ENCODE measurements at places on chromosomes 4 and X.
A peak's percentile ranks its signal among the peaks of the same experiment; 100 is the strongest.

GRCh38 chr4:104941661-104942062, 205.0 kb upstream of the TET2 start:
- H3K4me3 ChIP-seq: no peak overlapping the region
- no peaks in the 10 kb centered on the region for H3K36me3 ChIP-seq
- no peak for DNase-seq

DNA sequence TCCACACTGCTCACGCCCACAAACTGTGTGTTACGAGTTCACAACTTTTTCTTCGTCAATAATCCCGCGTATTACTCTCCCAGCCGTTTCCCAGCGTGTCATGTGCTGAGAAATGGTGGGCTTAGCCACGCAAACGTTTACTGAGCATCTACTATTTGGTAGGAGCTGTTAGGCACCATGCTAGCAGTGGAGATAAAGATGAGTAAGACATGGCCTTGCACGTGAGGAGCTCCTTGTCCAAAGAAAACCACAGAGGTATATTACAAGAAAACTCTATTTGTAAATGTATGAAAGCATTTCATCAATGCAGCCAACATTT, 821 bp upstream of the TMEM128 start:
- peaks cover 16% of the 10 kb centered on the region for H3K36me3 ChIP-seq
- DNase-seq: no peak
- peak overlapping the region; percentile 96 for H3K4me3 ChIP-seq
- H3K27ac ChIP-seq: peak overlapping the region; percentile 98

DNA sequence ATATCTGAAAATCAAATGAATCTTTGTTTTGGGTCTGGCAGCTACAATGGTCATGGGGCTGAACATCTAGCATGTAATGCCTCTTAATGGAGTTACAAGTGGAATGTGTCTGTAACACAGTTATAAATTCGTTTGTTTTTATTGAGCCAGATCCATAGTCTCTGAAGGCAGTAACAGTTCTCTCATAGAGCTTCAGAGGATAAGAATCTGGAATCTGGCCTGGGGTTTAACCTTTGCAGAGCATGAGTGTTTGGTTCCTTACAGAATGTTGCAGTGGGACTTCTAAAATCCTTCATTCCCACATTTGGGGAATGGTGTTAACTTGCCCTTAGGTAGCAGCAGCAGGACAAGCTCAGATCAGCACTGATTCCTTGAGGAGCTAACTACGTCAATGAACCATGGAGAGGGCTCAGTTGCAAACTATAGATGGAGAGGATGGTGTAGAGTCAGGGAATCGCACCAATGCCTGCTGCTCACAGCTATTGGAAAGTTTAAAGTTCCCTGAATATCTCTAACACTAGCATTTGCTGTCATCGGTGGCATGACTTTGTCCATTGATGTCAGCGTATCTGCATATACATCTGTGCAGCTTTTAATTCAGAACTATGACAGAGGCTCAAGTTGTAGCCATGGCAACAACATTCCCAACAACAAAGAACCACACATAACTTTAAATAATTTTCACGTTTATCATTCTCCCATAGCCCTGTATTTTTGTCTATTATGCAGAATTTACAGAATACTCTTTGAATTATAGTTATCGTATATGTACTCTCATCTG, 72.2 kb downstream of the RASGEF1B start:
- H3K27ac ChIP-seq: no peak overlapping the region
- H3K36me3 ChIP-seq: no peaks in the 10 kb centered on the region
- H3K4me1 ChIP-seq: no peaks in the 10 kb centered on the region
- H3K4me3 ChIP-seq: no peak overlapping the region
- no peak for DNase-seq
- H3K27me3 ChIP-seq: peaks cover 10% of the 10 kb centered on the region

- H3K27ac ChIP-seq: no peak overlapping the region
- H3K36me3 ChIP-seq: no peaks in the 10 kb centered on the region
- no peak for DNase-seq
- H3K4me1 ChIP-seq: no peaks in the 10 kb centered on the region
- no peak overlapping the region for H3K4me3 ChIP-seq
These were observed 137.8 kb downstream of the MID1IP1 start for GRCh38 chrX:38939067-38939466.

DNA sequence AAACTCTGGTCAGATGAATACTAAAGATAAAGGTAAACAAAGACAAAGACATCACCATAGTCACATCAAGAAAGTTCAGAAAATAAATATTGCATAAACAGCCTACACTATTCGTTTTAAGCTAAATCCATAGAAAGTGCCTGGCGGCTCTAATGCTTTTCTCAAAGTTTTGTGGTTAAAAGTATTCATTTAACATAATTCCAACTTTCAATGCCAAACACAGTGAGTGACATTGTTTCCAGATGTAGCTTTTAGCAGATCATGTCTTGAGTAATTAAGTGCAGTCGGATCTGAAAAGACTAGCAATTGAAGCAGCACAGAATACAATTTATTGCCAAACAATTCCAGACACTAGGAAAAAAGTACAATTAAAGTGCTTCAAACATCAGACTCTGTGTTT, 287.1 kb upstream of the ADGRL3 start:
- H3K36me3 ChIP-seq: no peaks in the 10 kb centered on the region
- H3K4me3 ChIP-seq: no peak overlapping the region
- H3K27ac ChIP-seq: no peak overlapping the region

GRCh38 chr4:5474756-5475155, 233.6 kb downstream of the EVC2 start:
- H3K36me3 ChIP-seq: no peaks in the 10 kb centered on the region
- DNase-seq: no peak
- H3K4me1 ChIP-seq: no peaks in the 10 kb centered on the region
- H3K27me3 ChIP-seq: no peaks in the 10 kb centered on the region

DNA sequence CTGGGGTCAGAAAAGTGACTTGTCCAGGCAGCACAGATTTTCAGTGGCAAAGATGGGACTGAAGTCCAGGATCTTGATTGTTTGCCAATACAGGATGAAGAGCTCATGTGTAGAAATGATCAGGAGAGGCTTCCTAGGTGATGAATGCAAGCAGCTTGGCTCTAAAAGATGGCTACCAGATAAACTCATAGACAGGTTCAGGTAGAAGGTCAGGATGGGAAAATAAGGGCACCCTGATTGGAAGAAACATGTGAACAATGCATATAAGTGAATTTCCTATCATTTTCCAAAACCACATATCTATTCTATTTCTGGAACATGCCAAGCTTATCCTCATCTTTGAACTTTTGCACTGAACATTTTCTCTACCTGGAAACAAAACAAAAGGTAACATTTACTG, 87.7 kb downstream of the FAM13A start:
- no peak overlapping the region for H3K4me3 ChIP-seq
- no peak overlapping the region for H3K27ac ChIP-seq
- DNase-seq: no peak
- H3K36me3 ChIP-seq: no peaks in the 10 kb centered on the region

DNA sequence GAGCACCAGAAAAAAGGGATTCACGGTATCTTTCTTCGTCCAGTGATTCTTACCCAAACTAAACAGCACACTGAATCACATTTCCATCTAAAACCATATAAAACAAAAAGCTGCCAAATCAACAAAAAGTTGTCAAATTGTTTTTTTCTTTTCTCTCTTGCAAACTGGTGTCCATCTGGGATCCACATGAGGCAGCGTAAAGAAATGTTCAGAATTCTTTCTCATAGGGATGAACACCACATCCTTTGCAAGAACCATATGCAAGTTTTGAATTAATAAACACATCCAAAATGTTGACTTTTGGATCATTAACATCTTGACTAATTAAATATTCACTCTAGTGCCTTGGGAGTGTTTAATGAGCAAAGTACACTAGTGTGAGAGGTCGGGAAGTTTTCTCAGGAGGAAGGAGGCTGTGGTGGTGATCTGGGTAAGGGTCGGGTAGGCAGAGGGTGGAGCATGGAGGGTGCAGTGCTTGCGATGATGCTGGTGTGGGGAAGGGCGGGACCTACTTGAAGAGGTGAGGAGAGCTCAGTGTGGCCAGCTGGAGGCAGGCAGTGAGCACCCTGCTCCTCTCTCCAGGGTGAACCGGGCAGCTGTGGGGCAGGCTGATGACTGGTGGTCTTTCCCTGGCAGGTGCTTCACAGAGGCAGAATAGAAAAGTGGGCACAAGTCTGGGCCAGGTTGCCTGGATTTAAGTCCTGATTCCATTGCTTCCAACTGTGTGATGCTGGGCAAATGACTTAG, 72.8 kb downstream of the NSUN7 start:
- no peaks in the 10 kb centered on the region for H3K36me3 ChIP-seq
- peaks cover 2% of the 10 kb centered on the region for H3K27me3 ChIP-seq
- no peak for DNase-seq
- no peak overlapping the region for H3K27ac ChIP-seq

DNA sequence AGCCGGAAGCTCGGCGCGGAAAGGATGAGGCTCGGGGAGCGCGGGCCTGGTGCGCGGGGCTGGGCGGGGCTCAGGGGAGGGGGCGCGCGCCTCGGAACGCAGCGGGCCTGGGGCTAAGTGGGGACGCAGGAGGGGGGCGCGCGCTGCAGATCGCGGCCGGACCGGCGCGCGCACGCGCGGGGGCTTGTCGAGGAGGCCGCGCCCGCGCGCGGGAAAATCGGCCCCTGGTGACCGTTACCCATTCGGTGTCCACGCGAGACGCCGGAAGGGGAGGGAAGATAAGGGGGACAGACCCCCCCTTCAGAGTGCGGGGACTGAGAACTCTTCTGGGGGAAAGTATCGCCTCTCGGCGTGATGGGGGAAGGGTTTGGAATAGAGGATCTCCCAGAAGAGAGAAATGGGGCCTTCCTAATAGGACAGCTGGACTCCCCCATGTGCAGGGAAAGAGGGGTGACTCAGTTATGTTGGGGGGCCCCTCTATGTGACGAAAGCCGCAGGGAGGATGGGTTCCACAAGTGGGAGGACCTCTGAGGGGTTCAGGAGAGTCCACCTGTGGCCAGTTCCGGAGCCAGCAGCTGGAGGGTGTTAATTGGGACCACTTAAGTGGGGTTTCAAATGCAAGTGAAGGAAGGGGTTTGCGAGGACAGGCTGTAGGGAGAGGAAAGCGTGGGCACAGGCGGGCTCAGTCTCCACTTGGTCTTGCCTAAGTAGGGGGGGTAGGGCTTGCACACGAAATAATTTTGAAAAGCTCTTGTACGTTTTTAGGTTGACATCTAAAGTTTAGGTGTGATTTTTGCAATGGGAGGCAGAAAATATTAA, 584 bp downstream of the SUV39H1 start:
- H3K27ac ChIP-seq: peak overlapping the region; percentile 88
- peaks cover 5% of the 10 kb centered on the region for H3K36me3 ChIP-seq
- peaks cover 16% of the 10 kb centered on the region for H3K4me1 ChIP-seq
- DNase-seq: no peak
- peak overlapping the region; percentile 97 for H3K4me3 ChIP-seq
